Adrenal gland (tissue), 19 donors: ENCODE measurements at places on chromosomes 16 and 17. TPM values are rescaled to one million over a fixed set of nuclear protein-coding genes. Genes with fewer than 3 reads are reported as not detected.

- no peak overlapping the region for H3K27ac ChIP-seq
- no peaks in the 10 kb centered on the region for H3K36me3 ChIP-seq
- peaks cover 40% of the 10 kb centered on the region for H3K4me1 ChIP-seq
- H3K27me3 ChIP-seq = no peaks in the 10 kb centered on the region
- H3K4me3 ChIP-seq = no peak overlapping the region
- no peak for DNase-seq
These were observed 30.3 kb downstream of the MRTFB start for GRCh38 chr16:14101415-14101814.

DNA sequence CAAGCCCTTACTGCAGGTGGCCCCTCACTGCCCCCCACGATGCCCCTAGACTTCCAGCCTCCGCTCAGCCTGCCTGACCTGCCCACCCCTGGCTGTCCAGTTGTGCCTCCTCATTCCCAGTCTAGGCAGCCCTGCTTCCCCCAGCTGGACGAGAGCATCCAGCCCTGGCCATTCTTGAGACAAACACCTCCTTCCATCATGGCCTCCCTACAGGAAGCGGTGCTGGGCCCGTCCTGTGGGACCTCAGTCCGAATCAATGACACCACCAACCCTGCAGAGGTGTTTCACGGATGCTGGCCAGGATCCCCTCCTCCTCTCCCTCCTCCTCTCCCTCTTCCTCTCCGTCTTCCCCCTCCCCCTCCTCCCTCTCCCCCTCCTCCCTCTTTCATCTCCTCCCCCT lies 28.3 kb downstream of the CCDC40 start:
- H3K4me1 ChIP-seq = peaks cover 26% of the 10 kb centered on the region
- H3K36me3 ChIP-seq = no peaks in the 10 kb centered on the region
- H3K27me3 ChIP-seq = no peaks in the 10 kb centered on the region
- H3K27ac ChIP-seq = peak overlapping the region; percentile 61

DNA sequence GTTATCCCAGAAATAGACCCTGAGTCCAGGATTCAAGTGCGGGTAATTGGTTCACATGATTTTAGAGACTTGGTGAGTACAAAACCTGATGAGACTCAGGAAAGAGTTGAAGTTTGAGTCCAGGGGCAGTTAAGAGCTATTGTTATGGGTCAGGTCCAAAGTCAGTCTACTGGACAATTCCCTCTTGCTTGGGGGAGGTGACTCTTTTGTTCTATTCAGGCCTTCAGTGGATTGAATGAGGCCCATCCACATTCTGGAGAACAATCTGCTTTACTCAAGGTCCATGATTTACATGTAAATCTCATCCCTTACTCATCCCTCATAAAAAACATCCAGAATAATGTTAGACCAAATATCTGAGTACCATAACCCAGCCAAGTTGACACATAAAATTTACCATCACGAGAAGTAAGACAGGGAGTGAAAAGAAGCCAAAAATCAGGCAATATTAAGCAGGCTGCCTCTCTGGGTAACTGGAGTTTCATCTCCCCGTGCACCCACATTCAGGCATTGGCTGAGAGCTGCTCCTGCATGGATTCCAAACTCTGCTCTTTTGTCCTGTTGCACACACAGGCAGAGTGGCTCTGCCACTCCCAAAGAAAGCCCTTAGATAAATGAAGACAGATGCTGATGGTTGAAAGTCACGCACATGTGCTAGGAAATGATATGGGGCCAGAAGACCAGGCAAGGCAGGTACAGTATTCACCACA lies 156.0 kb upstream of the SALL1 start:
- no peak overlapping the region for H3K4me3 ChIP-seq
- H3K27ac ChIP-seq = no peak overlapping the region
- H3K36me3 ChIP-seq = no peaks in the 10 kb centered on the region

- H3K27ac ChIP-seq = no peak overlapping the region
- H3K36me3 ChIP-seq = no peaks in the 10 kb centered on the region
- H3K4me1 ChIP-seq = no peaks in the 10 kb centered on the region
- DNase-seq = no peak
- H3K4me3 ChIP-seq = no peak overlapping the region
These were observed 298.9 kb upstream of the IRX5 start for GRCh38 chr16:54631782-54632181.

Gene SEZ6L2
- total RNA-seq = 37.2 TPM

Gene ASGR1
- total RNA-seq = 1.9 TPM

Gene CSHL1
- not detected for total RNA-seq

Gene RAB26
- not detected for total RNA-seq

Gene OR2C1
- 0.14 TPM for total RNA-seq

Gene SLC38A8
- total RNA-seq = 1.1 TPM
